ENCODE measurements at places on chromosomes 13 and 19.

GRCh38 chr13:49374585-49375290 is 69.1 kb downstream of the CAB39L start:
- no peak for DNase-seq

GRCh38 chr19:39671739-39672363 is 16.1 kb downstream of the LGALS16 start:
- DNase-seq, result peak; percentile 67

GRCh38 chr19:15149737-15150136 is 42.5 kb downstream of the SYDE1 start:
- DNase-seq, result no peak

DNA sequence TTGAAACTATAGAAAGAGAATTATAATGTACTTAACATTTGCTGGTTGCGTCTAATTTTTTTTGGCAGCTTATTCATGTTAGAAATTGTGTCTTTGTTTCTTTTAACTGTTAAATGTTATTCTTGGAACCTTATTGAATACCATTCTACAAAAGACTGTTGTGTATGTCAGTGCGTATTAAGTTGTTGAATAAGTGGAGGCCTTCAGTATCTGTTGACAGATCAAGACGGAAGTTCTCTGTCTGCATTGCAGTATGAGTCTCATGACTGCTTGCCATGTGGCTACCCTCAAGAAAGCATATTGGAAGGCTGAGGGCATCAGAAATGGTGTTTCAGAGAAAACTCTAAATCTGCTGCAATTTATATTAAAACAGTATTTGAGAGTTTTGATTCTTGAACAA is 8.5 kb downstream of the UBA2 start:
- DNase-seq, result no peak

DNA sequence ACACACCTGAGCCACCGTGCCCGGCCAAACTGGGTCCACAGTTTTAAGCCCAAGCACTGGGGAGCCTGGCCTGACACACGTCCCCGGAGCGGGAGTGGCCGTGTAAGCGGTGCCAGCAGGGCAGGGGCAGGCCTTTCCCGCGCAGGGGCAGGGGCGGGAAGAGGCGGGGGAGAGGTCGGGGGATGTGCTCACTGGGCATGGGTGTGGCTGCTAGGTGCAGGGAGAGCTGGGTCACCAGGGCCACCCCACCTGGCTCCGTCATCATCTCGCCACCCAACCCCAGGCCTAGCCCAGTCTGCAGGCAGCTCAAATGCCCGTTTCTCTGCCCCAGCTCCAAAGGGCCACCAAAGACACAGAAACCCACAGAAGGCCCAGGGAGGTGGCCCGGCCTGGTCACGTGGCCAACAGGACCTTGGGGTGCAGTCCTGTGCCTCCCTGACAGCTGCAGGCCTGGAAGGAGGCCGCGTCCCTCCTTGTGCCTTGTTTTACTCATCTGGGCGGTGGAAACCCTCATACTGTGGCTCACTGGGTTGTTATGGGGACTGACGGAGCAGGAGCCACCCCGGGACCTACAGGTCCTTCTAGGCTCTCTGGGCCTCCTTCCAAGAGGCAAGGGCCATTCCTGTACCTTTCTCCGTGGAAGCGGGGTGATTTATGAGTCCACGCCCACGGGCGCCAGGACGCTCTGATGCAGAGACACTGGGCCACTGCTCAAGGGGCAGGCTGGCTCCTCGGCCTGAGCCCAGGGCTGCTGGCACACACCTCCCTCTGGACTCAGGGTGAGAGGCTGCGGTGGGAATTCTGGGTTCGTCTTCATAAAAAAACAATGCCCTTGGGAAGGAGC is 27.7 kb downstream of the MAP2K2 start:
- DNase-seq, result no peak

- DNase-seq, result peak; percentile 90
Measured at GRCh38 chr19:47813304-47813994, 8.3 kb upstream of the CRX start.

DNA sequence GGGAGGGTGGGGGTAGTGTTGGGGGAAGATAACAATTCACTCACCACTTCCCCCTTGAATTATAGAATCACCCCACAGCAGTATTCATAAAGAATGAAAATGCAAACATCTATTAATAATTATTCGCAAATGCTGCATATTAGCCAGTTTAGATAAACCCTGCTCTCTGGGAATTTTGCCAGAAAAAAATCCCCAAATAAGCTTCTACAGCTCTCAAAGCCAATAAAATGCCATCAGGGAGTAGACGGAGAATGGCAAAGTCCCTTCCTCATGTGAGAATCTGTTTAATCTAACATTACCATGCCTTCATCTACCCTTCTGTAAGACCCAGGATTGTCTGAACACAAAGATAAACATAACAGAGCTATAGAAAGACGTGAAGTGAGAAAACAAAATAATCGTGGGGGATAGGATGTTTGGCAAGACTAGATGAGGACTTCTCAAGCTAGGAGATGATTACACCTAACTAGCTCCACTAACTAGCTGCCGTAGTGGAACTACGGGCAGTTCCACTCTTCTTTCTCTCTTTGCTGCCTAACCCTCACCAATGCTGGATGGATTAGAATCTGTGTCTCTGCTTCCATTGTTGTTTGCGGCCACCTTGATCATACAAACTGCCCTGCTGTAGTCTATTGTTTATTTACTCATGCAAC is 32.4 kb upstream of the CACNA1A start:
- no peak for DNase-seq

DNA sequence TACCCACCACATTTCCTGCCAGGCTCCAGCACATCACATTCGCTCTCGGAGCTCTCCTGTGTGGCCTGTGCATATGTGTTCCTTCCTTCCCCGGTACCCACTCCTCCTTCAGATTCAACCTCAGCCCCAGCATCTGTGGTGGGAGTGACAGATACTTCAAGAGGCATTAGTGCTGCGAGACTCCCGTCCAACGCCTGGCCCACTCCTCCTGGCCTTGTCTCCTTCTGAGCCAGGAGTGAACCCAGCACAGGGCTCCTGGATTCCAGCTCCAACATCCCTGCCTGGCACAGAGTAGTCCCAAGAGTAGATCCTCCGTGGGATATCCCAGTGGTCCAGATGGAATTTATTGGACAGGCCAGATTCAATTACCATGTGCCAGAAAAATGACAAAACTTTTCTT is 55.9 kb downstream of the SACS start:
- DNase-seq, result no peak

GRCh38 chr13:40640202-40640601 is 26.2 kb downstream of the FOXO1 start:
- DNase-seq, result no peak

DNA sequence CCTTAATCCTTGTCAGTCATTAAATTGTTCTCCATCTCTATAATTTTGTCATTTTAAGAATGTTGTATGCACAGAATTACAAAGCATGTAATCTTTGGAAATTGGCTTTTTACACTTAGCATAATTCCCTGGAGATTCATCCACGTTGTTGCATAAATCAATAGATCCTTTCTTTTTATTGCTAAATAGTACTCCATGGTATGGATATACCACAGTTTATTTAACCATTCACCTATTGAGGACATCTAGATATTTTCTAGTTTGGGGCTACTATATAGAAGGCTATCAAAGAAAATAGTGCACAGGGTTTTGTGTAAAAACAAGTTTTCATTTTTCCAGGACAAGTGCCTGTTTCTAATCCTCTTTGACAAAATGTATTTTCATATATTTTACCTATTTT is 523.6 kb upstream of the KLF12 start:
- DNase-seq, result no peak

- no peak for DNase-seq
Measured at GRCh38 chr19:47063874-47064273, 15.4 kb upstream of the TMEM160 start.

DNA sequence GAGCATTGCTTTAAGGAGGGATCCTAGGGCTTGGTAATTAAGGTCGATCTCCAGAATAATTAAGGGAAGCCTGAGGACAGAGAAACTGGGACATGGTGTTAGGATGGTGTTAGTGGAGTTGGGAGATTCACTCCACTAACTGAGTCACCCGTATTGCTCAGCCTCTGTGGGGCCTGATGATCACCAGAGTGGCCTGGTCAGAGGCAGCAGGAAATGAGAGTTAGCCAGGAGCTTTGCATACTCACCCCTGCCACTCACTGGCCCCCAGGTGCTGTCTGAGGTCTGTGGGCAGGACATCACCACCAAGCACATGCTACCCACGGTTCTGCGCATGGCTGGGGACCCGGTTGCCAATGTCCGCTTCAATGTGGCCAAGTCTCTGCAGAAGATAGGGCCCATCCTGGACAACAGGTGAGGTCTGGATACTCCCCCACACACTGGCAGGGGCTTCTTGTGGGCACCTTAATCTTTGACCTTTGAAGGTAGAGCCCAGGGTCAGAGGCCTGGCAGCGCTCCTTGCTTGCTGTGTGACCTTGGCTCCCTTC is 32.1 kb downstream of the PPP2R1A start:
- DNase-seq, result no peak

- peak; percentile 58 for DNase-seq
Measured at GRCh38 chr19:48741129-48741999, 954 bp upstream of the RASIP1 start.

- no peak for DNase-seq
Measured at GRCh38 chr13:91169321-91170050, 178.0 kb upstream of the MIR17HG start.

DNA sequence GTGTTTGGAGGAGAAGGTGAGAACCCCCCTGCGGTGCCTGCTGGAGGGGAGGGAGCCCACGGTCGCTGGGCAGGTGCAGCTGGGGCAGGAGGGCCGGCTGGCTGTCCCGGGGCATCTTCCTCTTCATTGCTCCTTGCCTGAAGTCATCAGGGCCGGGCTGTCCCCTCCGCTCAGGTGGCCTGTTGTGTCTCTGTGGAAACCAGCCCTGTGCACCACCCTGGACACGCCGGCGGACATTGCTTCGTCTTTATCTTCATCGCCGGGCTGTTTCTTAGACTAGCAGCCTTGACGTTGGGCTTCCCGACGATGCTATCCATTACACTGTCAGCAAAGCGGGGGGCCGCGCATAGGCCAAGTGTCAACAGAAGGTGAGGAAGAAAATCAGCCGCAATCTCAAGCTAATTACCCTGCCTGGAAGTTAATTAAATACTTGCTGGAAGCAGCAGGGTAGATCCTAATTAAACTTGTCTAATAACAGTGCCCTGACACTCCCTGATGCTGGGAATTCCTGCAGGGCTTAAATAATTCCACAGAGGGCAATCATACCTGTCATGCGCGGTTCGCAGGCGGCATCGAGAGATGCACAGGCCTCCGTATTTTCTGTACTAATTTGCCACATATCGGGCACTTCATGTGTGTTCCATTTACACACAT is 111.4 kb upstream of the SOX1 start:
- DNase-seq, result no peak

DNA sequence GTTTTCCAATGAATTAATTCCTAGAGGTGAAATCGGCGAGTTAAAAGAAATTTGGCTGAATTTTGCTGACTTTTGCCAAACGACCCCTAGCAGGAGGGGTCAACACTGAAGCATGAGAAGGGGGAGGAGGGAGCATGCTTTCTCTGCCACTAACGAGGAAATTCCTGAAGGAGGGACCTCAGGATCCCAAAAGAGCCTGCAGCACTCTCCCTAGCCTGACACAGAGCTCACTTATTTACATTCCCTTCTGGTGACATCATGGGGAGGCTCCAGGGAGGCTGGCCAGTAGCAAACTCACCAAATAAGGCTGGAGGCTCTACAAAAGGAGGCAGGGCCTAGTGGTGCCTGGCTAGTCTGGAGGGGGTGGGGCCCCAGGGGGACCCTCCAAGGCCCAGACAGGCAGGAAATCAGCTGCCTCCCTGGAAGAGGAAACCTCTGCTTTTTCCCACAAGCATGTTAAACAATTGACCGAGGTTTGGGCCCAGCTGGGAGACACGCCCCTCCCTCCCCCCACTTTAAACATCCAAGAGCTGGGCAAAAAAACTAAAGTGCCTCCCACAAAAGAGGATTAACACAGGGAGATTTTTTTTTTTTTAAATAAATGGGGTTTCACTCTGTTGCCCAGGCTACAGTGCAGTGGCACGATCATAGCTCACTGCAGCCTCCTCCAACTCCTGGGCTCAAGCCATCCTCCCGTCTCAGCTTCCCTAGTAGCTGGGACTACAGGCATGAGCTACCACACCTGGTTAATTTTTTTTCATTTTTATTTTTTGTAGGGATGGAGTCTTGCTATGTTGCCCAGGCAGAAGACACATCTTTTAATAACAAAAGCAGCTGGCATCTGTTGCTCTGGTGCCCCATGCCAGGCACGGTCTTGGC is 2.1 kb downstream of the DAPK3 start:
- DNase-seq, result peak; percentile 77

GRCh38 chr13:24742977-24743376 is 21.0 kb upstream of the RNF17 start:
- no peak for DNase-seq

DNA sequence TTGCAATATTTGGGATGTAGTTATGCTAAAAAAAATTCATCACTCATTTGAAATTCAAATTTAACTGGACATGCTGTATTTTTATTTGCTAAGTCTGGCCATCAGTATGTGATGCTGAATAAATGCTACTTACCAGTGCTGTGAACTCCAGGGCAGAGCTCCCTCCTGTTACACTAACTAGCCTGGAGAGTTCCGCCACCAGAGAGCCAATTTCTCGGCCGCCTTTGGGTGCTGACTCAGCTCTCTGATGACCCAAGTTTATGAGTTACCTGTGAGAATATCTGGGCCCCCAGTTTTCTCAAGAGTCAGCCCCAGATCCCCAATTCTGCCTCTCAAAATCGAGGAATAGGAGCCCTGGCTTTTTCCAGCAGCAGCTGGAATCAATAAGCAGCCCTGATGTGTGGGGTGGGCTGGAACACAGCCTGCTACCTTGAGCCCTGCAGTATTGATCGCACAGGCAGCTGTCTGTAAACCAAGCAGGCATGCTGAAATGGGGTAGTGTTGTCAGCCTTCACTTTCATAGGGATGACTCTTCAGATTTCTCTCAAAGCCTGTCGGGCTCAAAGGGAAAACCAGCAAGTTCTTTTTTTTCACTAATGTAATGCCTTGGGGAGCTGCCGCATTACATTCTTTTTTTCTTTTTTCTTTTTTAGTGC is 113.7 kb downstream of the DNAJC15 start:
- no peak for DNase-seq

GRCh38 chr13:101155920-101156319 is 260.4 kb downstream of the NALCN start:
- DNase-seq, result no peak

DNA sequence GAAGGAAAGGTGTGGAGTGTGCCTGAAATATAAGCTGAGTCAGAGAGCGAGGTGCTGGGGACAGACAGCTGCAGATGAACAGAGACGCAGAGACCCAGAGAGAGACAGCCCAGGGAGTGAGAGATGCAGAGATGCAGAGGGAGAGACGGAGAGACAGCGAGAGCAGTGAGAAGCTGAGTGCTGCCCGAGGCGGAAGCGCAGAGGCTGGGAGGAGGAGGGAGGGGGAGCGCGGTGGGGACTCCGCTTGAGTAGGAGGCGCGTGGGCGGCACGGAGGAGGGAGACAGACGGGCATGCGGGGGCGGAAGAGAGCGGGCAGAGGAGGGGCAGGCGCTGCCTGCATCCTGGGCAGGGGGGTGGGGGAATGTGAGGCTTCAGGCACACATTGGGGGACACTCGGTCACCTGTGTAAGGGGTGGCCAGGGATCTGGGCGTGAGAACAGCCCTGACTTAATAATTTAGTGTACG is 25.7 kb downstream of the SLC8A2 start:
- peak; percentile 81 for DNase-seq

- DNase-seq, result no peak
Measured at GRCh38 chr19:41945135-41945766, 13.9 kb downstream of the RABAC1 start.

- peak; percentile 20 for DNase-seq
Measured at GRCh38 chr19:12647047-12647446, 19.5 kb downstream of the MAN2B1 start.

- no peak for DNase-seq
Measured at GRCh38 chr13:41641961-41642360, 184.6 kb downstream of the RGCC start.

GRCh38 chr19:51546650-51547396 is 15.4 kb upstream of the SIGLEC6 start:
- DNase-seq, result no peak
